ENCODE measurements at places on chromosomes 7 and 10. TPM values are rescaled to one million over a fixed set of nuclear protein-coding genes. Genes with fewer than 3 reads are reported as not detected.

Gene NKX2-3
- total RNA-seq = not detected

Gene HABP2
- total RNA-seq = not detected

Gene NPVF
- total RNA-seq = not detected

Gene TRPV5
- not detected for total RNA-seq

Gene NUP205
- 28.3 TPM for total RNA-seq

DNA sequence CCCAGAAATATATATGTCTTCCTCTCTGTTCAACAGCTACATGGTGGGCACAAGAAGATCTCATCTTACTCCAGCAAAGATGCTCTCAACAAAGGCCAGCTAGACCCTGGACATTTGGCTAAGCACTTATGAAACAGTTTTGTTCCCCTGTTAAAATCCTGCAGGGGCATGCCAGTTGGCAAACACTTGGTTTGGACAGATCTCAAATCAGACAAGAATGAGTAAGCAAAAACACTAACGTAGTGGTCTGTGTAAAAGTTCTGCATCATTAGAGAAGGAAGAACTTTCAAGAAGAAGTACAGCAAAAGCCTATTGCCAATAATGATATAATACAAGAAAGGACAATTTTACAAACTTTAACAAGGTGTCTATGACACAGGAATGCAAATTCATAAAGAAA lies 125.6 kb downstream of the CALN1 start:
- DNase-seq = no peak

- no peak for DNase-seq
Measured at GRCh38 chr10:97071496-97071895, 114.3 kb downstream of the SLIT1 start.

- no peak for DNase-seq
Measured at GRCh38 chr10:32171204-32171603, 115.0 kb upstream of the KIF5B start.

DNA sequence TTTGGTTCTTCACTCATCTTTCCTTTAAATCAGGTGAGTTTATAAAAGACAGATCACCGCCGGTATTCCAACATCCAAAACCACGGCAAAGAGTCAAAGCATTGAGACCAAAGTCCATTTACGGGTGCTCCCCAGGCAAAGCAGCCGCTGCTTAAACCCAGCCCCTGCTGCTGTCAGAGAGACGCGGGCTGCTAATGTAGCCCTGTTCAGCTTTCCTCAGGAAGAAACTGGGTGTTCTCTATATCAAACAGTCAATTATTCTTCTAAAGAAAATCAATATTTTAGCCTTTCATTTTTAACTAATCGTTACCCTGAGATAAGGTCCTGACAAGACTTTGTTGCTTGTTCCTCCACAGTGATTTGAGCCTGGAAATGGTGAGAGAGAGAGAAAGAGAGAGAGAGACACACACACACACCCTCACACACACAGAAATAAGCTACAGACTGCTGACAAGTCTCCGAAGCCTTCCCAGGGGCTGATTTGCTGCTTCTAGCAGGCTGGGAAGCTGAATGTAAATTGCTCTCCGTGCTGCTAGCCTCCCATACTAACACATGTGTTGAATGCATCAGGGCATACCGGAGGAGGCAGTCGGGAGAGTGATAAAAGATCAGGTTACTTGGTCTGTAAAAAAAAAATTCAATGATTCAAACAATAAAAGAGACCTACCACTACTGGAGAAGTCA lies 183.0 kb upstream of the ANK3 start:
- no peak for DNase-seq

- no peak for DNase-seq
Measured at GRCh38 chr7:135322571-135323340, 89.1 kb downstream of the STRA8 start.

DNA sequence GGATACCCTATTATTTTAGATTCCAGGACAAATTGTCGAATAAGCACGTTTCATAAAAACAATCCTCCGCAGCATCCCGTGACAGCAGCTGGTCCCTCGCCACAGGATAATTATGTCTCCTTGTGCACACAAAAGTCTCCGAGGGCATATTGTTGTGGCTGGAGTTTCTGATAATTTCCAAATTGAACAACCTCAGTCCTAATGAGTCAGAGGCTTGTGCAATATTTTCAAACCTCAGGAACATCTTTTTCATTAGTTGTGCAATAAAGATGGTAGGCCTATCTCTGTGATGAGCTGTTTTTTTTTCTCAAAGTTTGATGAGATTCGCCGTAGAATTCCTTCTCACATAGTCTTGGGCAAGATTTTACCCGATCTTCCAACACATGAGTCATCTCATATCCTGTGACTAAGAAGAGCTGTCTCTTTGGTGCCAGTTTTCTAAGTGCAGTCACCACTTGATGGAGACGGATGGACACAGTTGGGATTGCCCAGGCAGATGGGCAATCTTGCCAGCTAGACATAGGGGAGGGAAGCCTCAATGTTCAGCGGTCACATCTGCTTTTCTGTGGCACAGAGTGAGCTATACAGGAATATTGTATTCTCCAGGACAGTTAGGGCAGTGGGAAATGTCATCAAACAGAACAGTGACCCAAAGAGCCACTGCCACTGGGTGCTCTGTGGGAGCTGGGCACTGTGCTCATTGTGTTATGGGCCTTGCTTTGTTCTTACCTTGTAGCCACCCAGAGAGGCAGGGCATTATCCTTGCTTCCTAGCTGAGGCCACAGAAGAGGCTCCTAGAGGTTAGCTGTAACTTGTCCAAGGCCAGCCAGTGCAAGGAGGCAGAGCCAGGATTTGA lies 7.8 kb downstream of the HTRA1 start:
- DNase-seq = no peak

- no peak for DNase-seq
Measured at GRCh38 chr10:68721673-68722335, 765 bp downstream of the CCAR1 start.

DNA sequence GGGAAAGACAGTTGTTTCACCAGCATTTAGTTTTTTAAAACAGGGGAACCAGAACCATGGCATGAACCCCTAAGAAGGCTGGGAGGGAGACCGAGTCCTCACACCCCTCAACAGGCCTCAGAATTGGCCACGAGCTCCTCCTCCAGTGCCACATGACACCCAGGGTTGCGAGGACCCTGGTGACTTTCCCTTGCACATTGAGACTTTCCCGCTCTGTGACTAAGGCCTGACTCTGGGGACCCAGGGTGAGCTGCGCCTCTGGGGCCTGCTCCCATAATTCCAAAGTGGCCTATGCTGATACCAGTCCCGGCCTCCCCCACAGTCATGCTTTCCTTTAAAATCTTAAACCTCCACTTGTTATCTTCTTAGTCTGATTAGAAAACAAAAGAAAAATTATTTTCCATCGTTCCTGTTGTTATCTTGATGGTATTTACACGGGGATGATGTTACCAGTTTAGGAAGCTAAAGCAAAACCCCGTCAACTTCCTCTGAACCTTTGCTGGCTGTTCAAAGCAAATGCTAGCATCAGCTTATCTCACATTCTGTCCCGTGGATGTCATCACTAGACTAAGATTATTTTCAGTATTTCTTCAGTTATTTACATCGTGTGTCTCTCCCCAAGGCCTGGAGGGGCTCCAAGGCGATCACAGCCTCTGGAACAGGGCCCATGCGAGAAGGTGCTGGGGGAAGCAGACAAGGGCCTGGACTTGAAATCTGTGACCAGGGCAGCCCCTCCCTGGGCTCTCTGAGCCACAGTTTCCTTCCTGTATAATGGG lies 42.1 kb downstream of the FAM53B start:
- no peak for DNase-seq

GRCh38 chr7:36863901-36864701 lies 139.8 kb upstream of the AOAH start:
- no peak for DNase-seq

- DNase-seq = no peak
Measured at GRCh38 chr10:48234295-48234694, 40.2 kb downstream of the FRMPD2 start.

DNA sequence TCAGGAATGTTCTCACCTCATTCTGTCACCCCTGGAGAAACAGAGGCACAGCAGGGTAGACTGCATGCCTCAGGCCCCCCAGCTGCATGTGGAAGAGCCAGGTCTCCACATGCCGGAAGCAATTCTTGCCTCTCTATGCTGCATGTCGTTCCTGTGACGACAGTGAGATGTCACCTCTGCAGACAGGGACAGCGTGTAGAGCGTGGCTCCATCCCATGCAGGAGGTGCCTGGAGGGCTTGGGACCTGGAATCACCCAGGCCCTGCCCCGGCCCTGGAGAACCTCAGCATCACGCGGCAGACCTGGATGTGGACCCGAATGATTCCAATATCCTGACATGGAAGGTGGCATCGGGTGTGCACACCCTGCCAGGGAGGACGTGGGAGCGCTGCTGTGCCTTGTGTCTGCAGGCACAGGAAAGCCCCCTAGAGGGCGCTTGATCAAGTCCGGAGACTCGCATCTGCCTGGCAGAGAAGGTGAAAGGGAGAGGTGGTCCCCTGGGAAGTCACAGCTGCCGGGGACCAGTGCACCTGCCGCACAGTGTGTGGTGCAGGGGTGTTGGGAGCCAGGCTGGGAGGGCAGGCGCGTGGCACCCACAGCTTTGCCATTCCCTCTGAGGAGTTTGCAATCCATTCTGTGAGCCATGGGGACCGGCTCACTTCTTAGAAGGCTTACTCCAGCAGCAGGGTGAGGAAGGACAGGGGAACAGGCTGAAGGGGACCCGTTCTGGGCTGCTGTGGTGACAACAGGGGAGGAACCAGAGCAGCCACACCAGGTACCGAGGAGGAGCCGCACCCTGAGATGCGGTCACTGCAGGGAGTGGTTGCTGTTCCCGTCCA lies 45.3 kb upstream of the EN2 start:
- DNase-seq = no peak

DNA sequence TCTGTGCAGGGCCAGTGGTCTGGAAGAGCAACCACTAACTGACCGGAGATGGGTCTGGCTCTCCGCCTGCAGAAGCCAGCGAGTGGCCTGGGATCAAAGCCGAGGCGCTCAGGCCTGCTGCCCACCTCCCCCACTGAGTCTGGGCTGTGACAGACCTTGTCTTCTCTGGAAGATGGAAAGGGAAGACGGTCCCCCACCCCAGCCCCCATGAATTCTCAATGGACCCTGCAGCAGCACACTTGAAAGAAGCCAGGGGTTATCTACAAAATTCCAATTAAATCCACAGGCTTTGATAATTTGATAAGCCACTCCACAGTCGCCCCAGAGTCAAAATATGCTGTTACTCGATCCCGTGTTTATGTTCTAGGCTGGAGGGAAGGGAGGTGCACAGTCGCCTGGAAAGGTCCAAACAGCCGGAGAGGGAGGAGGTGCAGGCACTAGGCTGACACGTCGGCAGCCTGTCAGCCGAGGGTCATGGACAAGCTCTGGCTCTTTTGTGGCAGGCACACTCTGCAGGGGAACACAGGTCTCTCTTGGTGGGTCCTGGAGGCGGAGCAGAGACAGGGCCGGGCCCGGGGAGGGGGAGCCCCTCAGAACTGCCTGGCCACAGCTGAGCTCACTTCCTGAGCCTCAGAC lies 134.9 kb downstream of the SH3PXD2A start:
- no peak for DNase-seq

DNA sequence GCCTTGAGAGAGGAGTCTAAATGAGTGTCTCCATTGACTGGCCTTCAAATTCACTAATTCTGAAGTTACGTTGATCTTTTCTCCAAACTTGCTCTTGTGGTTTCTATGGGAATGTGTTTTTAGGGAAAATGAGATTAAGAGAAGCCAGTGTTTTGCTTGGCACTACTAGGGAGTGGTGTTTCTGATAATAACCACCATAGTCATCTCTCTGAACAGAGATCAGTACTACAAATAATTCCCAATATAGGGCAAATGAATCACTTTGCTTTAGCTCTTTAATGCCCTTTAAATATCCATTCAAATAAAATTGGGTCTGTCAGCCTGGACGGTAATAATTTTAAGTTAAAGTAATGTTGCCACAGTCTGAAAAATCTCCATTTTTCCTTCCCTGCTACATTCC lies 90.8 kb downstream of the NRF1 start:
- no peak for DNase-seq

DNA sequence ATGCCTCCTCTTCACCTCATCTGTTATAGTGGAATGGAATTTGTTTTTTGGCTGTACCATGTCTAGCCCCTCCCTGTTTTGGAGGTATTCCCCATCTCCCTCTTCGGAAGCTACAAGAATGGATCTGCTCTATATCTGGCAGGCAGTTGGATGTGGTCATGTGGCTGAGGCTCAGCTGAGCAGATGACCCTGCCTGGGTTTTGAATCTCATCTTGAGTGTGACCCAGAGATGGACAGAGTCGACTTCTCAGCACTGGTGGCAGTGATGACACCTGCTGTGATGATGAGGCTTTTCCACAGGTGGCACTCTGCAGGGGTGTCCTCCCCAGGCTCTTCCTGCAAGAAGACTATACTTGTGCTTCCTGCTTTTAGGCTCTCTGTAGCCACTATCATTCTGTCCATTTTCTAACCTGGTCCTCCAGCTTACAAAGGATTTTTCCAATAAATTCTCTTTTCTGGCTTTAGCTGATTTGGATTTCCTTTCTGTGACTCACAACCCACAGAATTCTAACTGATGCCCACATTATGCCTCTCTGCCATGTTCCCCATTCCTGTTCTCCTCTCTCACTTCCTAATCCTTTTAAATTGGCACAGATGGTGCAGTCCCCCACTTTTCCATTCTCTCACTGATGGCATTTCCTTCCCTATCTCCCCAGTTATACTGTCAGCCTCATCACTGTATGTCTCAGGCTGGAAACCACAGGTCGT lies 7.5 kb upstream of the ARHGAP22 start:
- DNase-seq = no peak

DNA sequence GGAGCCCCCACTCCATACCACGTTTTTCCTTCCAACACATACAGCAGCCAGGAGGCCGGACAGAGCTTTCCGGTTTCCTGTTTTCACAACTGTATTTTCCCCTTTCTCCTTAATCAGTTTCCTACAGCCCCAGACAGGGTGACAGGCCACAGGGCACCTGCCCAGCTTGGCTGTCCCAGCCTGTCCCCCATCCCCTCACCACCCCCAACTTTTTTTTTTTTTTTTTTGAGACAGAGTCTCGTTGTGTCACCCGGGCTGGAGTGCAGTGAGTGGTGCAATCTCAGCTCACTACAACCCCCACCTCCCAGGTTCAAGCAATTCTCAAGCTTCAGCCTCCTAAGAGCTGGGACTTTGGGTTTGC lies 10.3 kb upstream of the HSPB1 start:
- DNase-seq = no peak

GRCh38 chr7:102843850-102844249 lies 69.0 kb upstream of the LRRC17 start:
- no peak for DNase-seq

DNA sequence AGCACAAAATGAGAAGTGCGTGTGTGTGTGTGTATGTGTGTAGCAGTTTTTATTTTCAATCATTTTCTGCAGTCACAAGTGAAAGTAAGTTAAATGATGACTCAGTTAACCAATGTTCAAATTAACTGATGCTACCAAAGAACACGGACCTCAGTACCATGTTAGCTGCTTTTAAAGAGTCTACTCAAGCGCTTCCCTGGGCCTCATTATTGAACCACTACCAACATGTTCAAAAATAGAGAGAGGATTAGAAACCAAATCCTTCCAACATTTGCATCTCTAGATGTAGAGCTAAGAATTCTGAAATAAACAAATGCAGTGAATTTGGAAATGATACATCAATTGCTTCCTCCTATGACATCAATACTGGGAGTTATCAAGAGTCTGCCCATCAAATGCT lies at the start of gene TAS2R39:
TSS of gene TAS2R39 (plus strand) at position 396 of the 400 bp plus-strand sequence. CDS start at position 396, 0 bp downstream.
- no peak for DNase-seq

- DNase-seq = no peak
Measured at GRCh38 chr10:14370894-14371293, 40.2 kb upstream of the FRMD4A start.
